ENCODE measurements at places on chromosomes 4 and X.
A peak's percentile ranks its signal among the peaks of the same experiment; 100 is the strongest.

DNA sequence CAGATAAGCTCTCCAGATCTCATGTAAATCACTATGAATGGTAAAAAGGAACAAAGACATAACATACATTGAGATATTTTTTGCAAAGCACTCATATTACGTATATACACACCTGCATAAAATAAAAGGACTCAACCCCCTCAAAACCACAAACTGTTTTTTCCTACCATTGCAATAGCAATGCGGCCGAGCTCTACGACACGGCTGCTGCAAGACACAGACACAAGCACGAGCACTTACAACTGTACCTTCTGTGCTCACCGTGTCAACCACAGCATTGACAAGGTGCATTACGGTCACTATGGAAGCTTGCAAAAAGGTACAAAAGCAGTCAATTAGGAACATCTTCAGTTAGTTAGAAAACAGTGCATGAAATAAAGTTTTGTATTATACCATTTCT, 37.1 kb upstream of the MTNR1A start:
- DNase-seq, result no peak

GRCh38 chrX:103464072-103464773, 55.1 kb downstream of the RAB40A start:
- DNase-seq, result no peak

DNA sequence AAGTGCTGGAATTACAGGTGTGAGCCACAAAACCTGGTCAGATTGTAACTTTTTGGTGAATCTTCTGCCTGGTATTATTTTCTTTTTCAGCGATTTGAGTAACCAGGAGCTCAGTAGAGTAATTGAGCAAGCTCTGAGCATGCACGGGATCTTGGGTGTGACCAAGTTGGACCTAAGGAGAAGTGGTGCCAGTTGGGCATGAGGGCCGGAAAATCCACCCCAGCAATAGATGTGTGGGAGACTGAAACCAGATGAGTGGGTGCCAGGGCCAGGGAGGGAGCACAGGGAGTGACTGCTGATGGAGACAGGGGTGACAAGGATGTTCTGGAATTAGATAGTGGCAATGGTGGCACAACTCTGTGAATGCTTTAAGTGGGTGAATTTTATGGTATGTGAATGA, 3.7 kb upstream of the CCNQ start:
- DNase-seq, result no peak

GRCh38 chr4:4423706-4424498, 37.0 kb downstream of the NSG1 start:
- no peak for DNase-seq

GRCh38 chr4:30989508-30989907, 269.3 kb downstream of the PCDH7 start:
- no peak for DNase-seq

DNA sequence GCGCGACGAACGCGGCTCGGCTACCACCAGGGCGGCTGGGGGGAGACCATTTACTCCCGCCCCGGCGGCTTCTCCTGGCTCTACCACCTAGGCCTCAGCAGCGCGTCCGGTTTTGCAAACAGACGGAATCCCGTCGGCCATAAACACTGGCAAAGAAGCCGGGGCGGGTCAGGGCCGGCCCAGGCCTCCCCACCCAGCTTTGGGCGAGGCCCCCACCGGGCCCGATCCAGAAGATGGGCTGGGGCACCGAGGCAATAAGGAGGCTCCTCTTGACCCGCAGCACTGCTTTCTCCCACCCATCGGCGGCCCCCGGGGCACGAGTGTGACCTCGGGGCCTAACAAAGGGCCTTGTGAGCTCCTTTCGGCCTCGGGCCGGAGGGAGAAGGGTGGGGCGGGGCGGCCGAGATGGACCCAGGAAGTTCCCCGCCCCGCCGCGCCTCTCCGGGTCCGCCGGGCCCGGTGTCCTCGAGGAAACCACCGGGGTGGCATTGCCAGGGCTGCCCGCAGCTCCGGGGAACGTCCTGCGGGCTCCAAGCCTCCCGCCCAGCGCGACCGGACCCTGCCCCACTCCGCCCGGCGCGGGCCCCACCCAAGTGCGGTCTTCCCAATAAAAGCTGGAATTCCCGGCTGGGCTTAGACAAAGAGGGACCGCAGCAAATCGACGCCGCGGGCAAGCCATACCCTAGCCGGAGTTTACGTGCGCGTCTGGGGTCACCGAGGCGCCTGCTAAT, 5.9 kb downstream of the BCOR start:
- no peak for DNase-seq

DNA sequence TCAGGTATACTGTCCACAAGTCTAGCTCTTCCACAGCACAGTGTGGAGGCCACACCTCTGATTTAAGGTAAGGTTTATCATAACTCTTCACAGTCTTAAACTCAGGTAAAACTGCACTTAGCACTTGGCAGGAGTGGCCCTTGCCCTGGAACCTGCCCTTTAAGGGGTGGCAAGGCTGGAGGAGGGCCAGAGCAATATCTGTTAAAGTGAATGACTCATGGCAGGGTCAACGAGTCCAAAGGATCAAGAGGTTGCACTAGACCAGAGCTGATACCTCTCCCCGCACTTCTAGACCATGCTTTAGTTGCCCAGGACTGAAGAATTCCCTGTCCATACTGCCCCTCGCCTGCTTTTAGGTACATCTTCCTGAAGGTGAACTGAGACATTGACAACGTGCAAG, 14.7 kb upstream of the GPR50 start:
- no peak for DNase-seq

- DNase-seq, result no peak
These were observed 198.3 kb downstream of the ARAP2 start for GRCh38 chr4:36046026-36046425.

DNA sequence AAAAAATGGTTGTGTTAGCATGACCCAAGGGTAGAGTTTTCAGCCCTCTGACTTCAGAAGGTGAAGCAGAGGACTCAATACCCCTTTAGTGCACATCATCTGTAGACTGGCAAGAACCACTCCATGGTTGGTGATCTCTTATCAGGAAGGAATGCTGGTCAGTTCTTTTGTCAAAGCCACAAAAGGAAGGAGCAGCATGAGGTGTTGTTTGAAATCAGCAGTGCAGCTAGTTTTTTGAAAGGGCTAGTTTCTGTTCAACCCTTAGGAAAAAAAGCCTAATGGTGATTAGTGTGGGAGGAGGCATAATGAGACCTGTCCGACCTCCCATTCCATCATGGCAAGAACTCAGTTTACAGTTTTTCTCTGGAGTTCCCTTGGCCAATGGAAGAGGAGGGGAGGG, 362.0 kb upstream of the CT83 start:
- DNase-seq, result no peak

- DNase-seq, result peak; percentile 74
These were observed at the start of gene FAAH2 for GRCh38 chrX:57286507-57287251. Gene FAAH2 (plus strand): TSS chrX:57286706. CDS start chrX:57286826, 120 bp downstream.

- no peak for DNase-seq
These were observed 95.3 kb downstream of the COMMD8 start for GRCh38 chr4:47368211-47368610.

DNA sequence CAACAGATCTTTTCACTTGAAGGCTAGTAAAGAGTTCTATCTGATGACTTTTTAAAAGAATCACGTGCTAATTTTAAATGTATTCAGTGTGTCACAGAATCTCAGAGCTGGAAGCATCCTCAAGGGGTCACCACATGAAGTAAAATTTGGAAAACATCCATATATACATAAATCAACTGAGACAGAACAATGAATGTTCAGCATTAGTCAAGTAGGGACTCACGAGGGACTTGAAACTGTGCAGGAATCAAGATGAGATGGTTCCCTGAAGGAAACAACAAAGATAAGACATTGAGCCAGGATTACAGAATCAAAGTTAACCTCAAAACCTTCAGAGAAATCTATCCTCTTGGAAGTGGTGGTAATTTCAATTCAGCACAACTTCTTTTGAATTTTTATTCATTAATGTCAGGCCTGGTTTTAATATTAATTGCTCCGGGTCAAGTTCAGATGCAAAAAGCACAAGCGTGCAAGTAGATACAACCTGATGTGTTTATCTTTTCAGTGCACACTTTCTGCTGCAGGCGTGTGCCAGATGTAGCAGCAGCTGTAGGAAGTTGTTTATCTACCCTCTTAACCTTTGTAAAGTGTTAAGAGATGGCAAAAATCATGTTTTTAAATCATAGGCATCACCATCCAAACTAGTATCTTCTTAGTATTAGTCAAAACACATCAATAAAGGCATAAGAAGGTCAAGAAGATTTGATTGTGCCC, 87.7 kb upstream of the SRD5A3 start:
- no peak for DNase-seq

GRCh38 chrX:125791787-125792186, 374.3 kb downstream of the DCAF12L2 start:
- no peak for DNase-seq

DNA sequence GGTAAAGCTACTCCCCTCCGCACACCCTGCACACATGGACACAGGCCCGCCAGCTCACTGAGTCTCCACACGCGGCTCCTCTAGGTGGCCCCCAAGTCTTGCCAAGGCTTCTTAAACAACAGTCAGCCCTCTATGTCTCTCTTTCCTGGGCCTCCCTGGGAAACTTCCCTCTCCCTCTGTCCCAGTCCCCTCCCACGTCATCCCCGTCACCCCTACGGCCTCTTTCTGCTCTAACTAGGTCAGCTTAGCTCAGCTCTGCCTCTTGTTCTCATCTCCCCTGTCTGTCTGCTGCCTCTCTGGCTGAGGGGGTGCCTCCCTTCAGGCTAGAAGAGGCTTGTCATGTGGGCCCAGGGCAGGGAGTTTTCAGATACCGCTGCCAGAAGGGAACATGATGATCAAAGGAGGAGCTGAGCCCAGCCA, 38.8 kb downstream of the SEPTIN6 start:
- DNase-seq, result peak; percentile 53

GRCh38 chr4:143721317-143721716, 20.8 kb upstream of the FREM3 start:
- no peak for DNase-seq

DNA sequence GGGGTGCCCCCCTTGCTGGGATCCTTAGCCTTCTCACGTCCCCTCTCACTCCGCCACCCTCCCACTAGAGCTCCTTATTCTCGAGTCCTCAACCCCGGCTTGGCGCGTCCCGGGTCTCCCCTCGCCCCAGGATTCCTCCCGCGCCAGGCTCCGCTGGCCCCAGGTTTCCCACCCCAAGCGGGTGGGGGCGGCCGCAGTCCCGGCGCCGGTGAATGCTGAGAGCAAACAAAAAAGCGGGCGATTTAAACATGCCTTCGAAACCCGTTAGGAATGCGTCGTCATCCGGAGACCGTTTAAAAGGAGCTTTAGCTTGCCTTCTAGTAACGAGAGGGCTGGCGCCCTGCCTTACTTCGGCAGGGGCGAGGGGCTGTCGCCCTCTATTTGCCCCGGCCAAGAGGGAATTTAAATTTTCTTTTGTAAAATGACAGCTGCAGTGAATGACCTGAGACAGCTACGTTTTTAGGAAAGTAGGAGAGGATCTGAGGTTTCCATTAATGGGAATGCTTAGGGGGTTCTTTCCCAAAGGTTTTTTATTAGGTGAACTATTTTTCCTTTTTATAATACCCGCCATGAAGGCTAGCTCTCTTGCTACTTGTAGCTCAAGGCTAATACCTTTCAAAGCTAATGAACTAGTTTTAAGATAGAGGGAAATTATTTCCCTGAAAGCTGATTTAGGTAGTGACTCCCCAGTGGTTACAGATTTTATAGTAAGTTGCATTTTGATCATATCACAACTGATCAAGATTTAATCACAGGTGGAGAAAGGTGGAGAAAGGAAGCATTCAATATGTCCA, 3.1 kb downstream of the JADE1 start:
- DNase-seq, result no peak

- no peak for DNase-seq
These were observed 50.7 kb upstream of the SPRY1 start for GRCh38 chr4:123345935-123346300.

DNA sequence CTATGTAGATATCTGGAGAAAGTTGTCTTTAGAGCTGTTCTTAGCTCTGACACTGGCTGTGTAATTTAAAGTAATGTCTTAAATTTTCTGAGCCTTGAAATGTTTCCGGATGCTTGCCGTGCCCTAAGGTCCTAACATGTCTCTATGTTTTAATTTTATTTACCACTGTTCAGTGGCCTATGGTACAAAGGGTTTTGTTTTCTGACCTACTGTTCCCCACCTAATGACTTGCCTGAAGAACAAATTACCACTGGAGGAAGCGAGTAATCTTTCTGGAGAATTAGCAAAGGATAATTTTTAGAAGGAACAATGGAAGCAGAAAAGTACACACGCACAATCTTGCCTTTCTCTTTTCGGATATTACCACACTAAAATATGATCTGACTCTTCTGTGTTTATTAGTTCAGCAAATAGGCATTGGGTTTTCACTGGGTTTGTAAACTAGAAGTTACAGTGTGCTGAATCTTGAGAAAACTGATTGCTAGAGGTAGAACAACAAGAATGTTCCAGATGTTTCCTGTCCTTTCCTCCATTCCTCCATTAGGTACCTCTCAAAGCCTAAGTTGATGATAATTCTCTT, 435.9 kb downstream of the PACRGL start:
- no peak for DNase-seq

GRCh38 chr4:143254491-143255226, 69.9 kb downstream of the USP38 start:
- no peak for DNase-seq

DNA sequence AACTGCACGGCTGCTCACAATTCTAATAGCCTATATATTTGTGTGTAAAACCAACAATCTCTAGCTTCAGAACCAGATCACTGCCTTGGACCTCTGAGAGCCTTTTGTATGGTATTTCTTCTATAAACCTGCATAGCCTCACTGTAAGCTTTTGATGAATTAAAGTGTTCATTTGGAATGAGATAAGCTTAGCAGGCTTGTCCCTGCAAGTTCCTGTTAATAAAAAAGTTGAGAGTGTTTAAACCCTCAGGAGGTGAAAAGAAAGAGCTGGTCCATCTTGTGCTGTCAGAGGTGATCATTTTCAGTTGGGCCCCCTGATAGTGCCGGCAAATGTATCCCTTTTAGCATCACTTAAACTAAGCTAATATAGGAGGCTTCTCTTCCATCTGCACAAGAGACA, 191.8 kb downstream of the GPC3 start:
- no peak for DNase-seq

DNA sequence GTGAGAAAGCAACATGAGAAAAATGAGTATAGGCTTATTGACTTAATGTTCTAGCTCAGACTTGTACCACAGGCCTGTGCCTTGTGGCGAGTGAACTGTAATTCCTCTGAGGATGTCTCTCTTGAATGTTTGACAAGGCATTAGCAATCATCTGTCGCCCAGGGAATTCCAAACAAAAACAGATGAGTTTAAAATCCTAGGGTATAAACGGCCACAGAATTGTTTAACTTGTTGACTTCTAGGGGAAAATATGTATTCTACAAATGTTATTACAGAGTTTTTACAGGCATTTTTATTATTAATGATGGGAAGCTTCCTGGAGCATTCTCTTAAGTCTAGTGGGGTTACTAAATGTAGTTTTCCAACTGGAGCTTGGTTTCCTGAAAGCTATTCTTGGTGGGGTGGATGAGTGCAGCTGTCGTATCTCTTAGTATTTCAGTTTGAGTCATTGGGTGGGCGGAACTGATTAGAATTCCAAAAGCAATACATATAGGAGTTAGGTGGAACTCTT, 40.6 kb downstream of the ARHGAP10 start:
- DNase-seq, result no peak

Measured in T-helper 22 cell (primary cell).